ENCODE measurements at places on chromosomes 1 and 21.

DNA sequence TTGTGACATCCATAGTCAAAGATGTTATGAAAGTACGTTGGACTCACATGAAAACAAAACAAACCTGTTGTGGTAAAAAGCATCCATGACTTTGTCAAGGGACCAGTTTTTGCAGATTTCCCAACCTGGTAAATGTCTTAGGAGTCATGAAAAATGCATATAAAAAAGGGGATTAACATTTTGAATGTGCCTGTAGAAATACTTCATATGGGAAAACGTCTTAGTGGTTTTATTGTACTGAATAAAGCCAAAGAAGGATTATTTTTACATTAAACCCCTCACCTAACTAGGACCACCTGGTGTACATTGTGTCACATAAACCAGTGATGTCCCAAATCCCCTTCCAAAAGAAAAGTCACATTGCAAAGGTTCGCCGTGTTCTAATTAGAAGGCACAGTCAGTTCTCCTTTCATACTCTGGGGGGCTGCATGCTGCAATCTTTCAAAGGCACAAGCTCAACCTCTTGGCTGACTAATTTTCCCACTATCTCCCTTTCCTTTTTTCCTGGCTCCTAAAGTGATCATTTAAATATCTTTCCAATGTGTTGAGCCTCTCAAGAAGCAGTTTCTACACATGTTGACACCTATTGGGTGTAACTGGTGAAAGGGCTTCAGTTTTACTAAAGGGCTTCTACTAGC lies 119.8 kb upstream of the SPAG17 start:
- no peak for DNase-seq

- peak; percentile 74 for DNase-seq
Observed at GRCh38 chr1:39657923-39658485, 13.9 kb downstream of the NT5C1A start.

DNA sequence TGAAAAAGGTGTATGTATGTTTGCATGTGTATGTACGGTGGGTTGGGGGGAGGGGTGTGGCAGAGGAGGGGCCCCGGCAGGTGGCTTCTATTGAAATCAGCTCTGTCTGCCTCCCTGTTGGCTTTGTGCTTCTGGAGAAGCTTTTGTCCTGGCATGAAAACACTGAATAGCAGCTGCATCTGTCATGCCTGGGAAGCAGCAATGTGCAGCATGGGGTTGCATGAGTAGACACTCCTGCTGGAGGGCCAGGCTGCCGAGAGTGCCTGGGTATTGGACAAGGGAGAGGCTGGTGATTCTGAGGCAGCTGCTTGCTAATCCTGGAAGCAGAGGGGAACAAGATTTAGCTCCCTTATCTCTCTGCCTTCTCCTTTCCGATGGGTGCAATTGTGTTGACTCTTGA lies 20.5 kb downstream of the MAPKAPK2 start:
- DNase-seq = no peak

DNA sequence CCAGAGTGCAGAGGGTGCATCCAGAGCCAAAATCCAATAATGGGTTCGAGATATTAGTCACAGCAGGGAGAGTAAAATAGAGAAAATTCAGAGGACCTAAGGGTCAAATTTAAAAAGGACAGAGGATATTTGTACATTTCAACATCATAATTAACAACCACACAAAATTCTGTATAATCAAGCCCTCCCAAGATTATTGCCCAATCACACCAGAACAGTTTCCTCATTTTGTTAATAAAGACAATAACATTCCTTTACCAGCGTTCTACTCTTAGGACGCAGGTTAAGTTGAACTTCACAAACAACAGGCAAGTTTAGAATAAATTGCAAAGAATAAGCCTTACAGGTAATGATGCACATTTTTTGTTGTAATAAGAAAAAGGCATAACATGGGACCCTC lies 462.8 kb downstream of the PTPRC start:
- no peak for DNase-seq

DNA sequence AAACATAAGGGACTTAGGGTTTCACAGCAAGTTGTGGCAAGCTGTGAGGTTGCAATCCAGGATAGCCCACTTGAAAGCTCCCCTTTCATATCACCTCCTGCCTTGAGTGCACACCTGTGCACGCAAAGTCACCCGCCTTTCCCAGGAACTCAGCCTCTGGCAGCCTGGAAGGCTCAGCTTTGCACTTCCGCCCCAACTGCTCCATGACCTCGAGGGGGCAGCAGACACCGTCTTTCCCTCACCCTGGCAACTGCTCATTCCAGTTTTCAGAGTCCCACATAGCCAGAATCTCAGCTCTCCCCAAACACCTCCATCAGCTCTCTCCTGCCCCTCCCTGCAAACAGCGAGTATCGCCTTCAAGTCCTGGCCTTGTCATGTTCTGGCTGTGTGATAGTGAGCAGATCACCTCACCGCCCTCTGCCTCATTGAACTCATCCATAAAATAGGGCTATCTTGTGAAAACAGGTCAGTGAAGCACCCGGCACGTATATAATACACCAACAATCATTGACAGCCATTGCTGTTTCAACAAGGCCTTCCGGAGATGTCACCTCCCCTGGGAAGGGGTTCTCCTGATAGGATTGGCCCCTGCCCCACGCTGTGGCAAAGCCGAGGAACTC lies 32.2 kb upstream of the EPB41 start:
- peak; percentile 77 for DNase-seq

GRCh38 chr1:156874572-156875340 lies 14.1 kb downstream of the NTRK1 start:
- DNase-seq = no peak

GRCh38 chr1:47436979-47437446 lies 831 bp upstream of the FOXD2 start:
- no peak for DNase-seq

- peak; percentile 59 for DNase-seq
Observed at GRCh38 chr21:43645136-43645891, 14.0 kb downstream of the HSF2BP start.

DNA sequence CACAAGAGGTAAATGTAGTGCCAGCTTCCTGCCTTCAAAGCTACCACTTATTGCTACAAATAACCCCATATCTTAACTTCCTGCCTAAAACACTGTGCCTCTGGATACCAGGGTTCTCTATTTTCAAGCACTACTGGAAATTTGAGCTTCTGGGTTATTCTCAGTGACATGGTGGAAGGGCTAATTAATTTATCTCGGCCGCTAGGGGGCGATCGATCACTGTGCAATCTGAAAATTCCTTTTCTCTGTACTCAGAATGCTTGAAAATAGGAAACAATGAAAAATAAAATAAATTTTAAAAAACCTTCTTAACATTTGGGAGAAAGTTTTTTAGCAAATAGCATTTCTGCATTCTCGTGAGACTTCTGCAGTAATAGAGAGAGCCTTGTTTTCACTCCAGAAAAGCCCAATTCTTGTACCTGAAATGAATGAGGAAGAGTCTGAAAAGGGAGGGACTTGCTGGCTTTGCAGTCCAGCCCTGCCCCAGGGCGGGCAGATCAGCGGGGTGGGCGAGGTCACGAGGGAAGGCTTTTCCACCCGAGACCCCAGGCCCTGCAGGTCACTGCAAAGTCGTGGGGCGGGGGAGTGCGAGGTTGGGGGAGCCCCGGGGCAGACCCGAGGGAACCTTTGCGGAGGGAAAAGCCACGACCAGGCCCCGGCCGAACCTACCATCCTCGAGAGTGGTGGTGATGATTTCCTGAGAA lies 276.7 kb downstream of the PCP4 start:
- peak; percentile 18 for DNase-seq

DNA sequence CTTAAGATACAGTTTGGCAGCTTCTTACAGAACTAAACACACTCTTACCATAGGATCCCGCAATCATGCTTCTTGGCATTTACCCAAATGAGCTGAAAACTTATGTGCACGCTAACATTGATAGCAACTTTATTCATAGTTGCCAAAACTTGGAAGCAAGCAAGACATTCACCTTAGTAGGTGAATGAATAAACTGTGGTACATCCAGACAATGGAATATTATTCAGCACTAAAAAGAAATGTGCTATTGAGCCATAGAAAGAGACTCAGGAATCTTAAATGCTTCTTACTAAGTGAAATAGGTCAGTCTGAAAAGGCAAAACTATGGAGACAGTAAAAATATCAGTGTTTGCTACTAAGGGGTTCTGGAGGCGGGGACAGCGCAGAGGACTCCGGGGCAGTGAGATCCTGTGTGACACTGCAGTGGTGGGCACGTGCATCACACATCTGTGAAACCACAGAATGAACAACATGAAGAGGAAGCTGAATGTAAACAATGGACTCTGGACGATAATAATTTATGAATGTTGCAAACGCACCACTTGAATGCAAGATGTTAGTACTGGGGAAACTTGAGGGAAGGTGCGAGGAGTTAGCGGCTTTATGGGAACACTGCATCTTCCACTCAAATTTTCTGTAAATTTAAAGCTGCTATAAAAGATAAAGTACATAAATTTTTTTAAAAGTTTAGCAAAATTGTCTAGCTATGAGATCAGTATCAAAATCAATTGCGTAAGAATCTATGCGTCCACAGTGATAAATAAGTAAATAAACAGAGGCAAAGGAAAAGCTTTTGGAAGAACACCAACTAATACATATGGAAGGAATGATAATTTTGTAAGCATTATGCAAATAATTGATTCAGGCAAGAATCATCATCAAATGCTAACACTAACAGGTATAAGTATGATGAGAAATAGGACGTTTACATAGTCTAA lies 15.4 kb upstream of the SPATC1L start:
- no peak for DNase-seq

DNA sequence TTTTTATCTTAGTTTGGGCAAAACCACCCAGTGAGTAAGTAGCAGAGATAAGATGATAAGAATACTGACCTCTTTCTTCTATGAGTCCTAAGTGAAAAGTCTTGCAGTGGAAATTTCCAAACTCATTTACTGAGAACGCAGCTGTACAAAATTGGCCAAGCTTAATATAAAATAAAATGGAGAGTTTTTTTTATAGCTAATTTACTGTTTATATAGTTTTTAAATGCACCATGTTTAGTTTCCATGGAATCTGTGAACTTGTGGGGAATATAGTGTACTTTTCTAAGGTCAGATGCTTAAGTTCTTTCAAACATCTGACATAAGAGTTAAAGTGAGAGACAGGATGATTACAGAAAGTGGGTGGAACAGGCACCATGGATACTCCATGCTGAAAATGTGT lies 833.5 kb downstream of the ADGRL2 start:
- DNase-seq = no peak

GRCh38 chr1:88252745-88253144 lies 431.3 kb upstream of the PKN2 start:
- no peak for DNase-seq

DNA sequence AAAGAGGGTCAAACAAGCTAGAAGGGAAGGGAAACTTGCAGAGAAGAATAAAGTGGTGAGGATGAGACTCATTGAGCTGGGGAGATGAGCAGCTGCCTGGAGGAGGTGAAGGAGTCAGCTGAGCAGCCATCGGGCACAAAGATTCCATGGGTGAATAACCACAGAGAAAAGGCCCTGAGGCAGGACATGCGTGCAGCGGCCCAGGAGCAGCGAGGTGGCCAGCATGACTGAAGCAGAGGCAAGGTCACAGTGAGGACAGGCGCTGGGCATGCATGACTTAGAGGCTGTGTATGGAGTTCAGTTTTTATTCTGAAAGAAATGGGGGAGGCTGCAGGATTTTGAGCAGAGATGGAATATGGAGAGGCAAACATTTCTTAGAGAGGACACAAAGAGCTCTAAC lies 24.9 kb downstream of the OLFML2B start:
- no peak for DNase-seq

- DNase-seq = peak; percentile 47
Observed at GRCh38 chr1:1432951-1433803, 2.3 kb upstream of the VWA1 start.

- no peak for DNase-seq
Observed at GRCh38 chr1:194004146-194004545, 817.7 kb upstream of the B3GALT2 start.

GRCh38 chr1:199914546-199914945 lies 113.0 kb upstream of the NR5A2 start:
- DNase-seq = no peak

- no peak for DNase-seq
Observed at GRCh38 chr1:201405484-201405831, 6.3 kb upstream of the LAD1 start.

- no peak for DNase-seq
Observed at GRCh38 chr1:117162816-117163215, 41.3 kb upstream of the TRIM45 start.

- no peak for DNase-seq
Observed at GRCh38 chr1:244325056-244325758, 126.5 kb downstream of the ADSS2 start.

DNA sequence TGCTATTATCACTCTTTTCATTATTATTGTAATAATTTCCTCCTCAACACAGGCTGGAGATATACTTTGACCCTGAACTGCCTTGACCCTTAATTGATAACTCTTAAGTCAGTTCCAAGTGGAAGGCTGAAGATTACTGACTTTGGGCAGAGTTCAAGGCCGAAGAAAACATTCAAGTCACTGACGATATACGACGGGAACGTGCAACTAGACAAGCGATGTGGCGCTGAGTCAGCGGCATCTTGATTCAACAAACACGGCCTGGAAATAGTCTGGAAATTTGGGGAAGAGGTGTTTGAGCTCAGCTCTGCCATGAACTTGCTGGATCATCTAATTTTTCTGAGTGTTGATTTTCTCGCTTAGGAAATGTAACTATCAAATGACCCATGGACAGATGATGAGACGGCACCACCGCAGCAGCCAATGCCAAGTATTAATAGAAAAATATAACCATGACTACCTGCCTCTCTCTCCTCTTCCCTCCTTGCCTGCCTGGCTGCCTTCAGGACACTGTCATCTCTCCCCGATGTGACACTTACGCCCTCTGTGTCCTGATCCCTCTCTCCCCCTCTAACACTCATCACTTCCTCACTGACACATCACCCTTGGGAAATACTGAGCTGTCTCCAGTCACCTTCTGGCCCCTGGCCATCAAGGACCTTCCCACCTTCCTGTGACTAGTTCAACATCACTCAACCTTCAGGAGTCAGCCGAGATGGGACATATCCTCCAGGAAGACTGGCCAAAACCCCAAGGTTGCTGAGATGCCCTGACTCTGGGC lies 49.4 kb downstream of the TMCO4 start:
- no peak for DNase-seq

GRCh38 chr1:180173451-180173850 lies 18.8 kb downstream of the QSOX1 start:
- DNase-seq = no peak

DNA sequence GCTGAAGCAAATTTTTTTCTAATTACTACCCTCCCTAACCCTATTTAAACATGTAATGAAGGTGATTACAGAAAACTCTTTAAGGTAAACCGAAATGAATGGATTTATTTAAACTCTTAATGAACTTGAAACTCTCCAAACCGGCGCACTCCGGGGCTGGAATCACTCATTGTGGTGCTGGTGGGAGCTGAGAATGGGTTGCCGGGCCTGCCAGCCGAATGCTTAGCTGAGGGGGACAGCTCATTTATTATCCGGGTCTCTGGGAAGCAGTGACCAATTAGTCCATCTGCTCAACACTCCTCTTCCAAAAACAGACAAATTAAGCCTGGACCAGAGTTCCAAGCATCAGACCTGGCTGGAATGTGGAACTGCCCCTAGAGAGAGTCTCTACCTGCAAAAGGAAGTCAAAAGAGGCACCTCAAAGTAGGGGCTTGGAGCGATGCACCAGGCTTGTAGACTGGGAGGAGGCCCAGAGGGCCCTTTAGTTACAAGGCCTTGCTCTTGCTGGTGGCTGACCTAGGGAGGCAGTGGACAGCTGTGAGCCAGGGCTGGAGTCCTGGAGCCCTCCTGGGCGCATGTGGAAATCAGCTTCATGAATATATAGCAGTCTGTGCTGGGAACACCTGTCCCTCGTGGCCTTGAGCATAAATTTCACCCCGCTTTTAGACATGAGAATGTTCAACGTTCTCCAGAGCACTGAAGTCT lies 320.7 kb downstream of the AJAP1 start:
- DNase-seq = no peak
